ENCODE measurements at places on chromosomes 2 and 18.

DNA sequence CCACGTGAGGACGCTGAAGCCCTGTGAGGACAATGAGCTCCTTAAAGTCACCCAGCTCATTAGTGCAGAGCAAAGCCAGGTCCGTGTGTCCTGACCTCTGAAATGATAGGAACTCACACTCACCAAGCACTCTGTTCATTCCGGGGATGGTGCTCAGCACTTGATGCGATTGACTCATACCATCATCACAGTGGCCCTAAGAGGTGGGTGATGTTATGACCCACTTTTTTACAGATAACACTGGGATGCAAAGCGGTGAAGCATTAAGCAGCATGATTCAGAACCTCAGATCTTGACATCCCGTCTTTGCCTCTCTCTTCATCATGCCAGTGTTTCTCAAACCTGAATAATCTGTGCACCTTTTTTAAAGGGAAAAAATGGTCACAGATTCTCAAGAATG, 234.8 kb downstream of the ALPK2 start:
- DNase-seq = no peak

DNA sequence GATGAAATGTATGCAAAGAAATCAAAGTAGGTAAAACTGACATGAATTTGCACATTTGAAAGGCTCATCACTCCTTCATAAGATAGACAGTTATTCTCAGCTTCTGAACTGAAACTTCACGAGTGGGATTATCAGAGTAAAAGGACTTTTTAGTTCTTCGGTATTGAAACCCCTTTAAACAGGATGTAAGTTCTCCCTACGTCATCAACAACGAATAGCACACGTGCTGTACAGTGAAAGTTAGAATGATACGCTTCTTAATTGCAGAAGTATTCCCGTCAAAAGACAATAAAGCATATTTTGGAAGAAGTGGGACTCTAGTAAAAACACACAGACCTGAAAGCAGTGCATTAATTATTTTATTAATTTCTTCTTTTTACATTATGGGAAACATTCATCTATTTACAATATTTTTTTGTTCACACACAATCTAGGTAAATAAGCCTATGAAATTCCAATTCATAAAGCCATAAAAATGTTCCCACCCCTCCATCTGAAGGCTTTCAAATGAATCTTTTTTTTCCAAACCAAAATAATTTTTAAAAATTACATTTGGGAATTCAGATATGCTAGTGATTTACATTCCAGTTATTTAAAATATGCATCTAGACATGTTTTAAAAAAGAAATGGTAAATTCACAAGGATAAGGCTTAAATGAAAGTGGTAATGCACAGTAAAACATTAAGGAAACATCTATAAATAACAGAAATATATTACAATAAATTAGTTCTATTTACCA, 45.9 kb downstream of the TGIF1 start:
- DNase-seq = no peak

- DNase-seq = no peak
These were observed 166.1 kb upstream of the ZNF521 start for GRCh38 chr18:25517881-25518715.

DNA sequence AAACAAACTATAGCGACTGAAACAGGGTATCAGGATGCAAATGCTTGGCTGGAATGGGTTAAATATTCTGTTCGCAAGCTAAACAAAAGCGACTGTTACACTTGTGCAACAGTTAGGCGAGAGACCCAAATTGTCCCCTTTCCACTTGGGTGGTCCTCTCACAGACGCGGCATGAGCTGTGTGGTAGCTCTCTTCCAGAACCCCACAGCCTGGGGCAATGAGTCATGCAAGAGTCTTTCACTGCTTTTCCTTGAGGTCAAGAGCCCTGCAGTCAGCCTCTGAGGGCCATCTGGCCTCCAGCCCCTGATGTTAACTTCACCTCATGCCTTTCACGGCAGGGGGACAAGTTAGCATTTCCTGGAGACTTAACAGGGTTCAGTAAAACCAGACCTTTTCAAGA, 25.7 kb downstream of the SULT1C4 start:
- DNase-seq = no peak
